ENCODE measurements at places on chromosomes 6 and 20.

- no peak for DNase-seq
Measured at GRCh38 chr6:113629975-113630737, 227.0 kb upstream of the MARCKS start.

DNA sequence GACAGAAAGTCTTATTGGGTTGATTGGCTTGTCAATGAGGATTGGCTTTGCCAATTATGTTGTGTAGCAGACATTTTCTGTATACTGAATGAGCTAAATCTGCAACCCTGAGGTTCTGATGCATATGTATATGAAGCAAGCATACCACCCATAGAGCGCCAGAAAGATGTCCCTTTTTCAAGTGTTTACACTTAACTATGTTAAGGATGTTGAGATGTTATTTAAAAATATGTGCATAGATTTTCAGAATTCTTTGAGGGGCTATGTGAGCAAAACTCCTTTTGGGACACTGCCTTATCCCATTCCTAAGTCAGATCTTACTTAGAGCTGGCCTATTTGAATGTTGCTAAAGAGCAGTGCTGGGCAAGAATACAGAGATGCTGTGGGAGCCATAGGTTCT lies 1.9 kb downstream of the AIG1 start:
- DNase-seq = no peak

DNA sequence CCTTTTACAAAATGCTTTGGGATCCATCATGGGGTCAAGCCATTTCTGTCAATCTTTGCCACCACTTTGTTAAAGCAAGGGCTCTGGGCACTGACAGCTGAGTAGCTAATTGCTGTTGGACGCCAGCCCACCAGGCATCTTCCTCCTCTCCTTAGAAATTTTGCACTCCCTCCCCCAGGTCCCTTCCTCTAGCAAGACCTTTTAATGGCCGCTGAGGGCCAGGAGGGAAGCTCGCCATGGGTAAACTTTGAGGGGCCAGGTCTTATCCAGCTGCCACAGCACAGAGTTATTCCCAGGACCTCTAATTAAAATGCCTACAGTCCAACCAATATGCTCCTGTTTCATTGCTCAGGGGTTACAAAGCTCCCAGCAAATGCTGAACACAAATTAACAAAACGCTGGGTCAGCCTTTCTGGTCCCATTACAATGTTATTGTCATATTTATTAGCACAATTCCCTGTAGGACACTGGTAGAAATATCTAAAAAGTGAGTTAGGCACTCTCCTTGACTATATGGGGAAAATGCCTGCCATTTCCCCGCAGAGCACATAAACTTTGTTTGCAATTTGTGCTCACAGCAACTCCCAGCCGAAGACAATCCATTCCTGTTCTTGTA lies 16.8 kb downstream of the SCML4 start:
- no peak for DNase-seq

DNA sequence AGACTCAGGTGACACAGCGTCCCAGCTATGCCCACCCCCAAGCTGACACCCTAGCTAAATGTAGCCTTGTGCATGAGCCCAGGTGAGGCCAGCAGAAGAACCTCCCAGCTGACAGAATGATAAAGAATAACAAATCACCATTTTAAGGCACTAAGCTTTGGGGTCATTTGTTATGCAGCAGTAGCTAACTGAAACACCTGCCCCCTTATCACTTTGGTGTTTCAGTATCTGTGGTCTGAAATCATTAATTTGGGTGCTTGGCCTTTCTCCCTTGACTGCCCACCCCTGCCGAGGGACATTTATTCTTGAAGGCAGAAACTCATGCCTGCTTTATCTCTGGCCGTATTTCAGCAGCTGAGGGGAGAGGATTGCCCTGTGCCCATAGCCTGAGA lies 30.0 kb downstream of the DACT2 start:
- DNase-seq = no peak

GRCh38 chr6:71349395-71349794 lies 60.8 kb downstream of the OGFRL1 start:
- no peak for DNase-seq

- no peak for DNase-seq
Measured at GRCh38 chr20:53824779-53825178, 231.1 kb upstream of the ZNF217 start.

DNA sequence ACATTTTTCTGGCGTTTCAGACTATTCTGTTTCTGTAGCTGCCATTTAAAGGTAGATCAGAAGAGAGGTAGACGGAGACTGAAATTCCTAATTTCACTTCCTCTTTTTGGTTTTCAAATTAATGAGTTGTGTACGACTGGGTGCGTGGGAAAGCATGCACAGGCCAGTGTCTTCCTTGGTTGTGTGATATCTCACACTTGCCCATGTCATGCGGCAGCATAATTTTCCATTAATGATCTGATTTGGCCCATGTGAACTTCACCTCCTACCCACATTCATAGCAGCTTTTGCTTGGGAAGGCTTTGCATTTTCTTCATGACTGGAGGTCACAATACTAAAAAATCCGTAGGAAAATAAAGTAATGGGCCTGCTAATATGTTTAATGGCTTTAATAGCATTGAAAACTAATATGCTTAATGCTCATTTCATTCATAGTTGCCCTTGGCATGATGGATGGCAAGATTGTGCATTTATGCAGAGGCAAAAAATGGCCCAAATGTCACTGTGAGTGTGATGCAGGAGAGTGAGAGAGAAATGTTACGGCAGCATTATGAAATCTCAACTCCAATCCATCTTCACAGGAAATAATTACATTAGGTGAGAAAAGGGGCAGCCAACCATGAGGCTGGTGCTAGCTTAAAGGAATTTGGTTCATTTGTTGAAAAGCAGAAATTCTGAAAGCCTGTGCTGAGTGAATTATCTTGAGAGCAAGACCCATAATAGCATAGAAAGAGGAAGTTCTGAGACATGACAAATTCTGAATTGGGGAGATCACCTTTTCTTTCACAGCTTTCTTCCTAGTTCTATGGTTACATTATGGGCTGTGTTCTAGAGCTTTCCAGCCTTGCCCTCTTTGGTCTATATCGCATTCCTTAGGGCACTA lies 69.0 kb upstream of the UST start:
- no peak for DNase-seq
